ENCODE measurements at places on chromosomes 12 and 14. TPM values are rescaled to one million over a fixed set of nuclear protein-coding genes. Genes with fewer than 3 reads are reported as not detected.

The SYCP3 gene
- not detected for total RNA-seq

DNA sequence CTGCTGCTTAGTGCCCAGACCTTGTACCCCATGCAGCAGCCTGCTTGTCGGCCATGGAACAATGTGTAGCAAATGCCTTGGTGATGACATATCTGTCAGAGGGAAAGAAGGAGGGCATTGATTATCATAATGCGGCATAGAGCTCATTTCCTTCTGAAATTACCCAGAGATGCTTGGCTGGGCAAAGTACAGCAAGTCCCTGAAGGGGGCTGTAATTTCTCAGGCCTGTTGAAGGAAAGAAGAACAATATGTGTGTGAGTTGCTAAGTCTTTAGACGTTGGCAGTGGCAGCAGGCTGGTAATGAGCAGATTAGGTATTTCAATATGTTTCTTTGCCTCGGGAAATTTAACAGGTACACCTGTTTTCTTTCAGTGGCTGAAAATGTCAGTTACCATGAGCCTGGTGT is 128.6 kb downstream of the CRADD start:
- no peaks in the 10 kb centered on the region for H3K36me3 ChIP-seq
- no peak for DNase-seq
- H3K4me3 ChIP-seq: no peak overlapping the region
- H3K27ac ChIP-seq: no peak overlapping the region

DNA sequence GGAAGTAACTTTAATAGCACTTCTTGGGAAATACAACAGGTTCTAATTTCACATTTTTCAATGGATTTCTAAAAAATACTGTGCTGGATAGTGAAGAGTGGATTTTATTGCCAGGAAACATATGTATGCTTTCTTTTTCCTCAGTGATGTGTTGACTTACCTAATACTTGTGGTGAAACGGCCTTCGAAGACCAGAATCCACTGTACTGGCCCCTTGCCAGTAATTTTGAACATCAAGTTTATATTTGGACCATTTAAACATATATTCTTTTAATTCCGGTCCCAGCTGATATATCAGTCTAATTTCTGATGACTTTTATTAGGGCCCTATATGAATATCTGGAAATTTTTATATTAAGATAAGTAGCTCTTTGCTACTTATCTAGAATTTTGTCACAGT is 1.8 kb downstream of the MSRB3 start:
- DNase-seq: no peak
- no peaks in the 10 kb centered on the region for H3K4me1 ChIP-seq
- no peaks in the 10 kb centered on the region for H3K36me3 ChIP-seq
- H3K4me3 ChIP-seq: no peak overlapping the region

GRCh38 chr12:58537278-58537677 is 383.0 kb downstream of the LRIG3 start:
- H3K27me3 ChIP-seq: no peaks in the 10 kb centered on the region
- no peak for DNase-seq
- no peaks in the 10 kb centered on the region for H3K36me3 ChIP-seq
- no peak overlapping the region for H3K4me3 ChIP-seq
- no peaks in the 10 kb centered on the region for H3K4me1 ChIP-seq
- H3K27ac ChIP-seq: no peak overlapping the region

GRCh38 chr12:92075425-92075914 is 70.2 kb downstream of the BTG1 start:
- H3K4me3 ChIP-seq: no peak overlapping the region
- no peak overlapping the region for H3K27ac ChIP-seq
- no peak for DNase-seq
- H3K4me1 ChIP-seq: no peaks in the 10 kb centered on the region
- H3K36me3 ChIP-seq: no peaks in the 10 kb centered on the region

GRCh38 chr12:52317468-52318052 is 3.6 kb downstream of the KRT83 start:
- no peaks in the 10 kb centered on the region for H3K27me3 ChIP-seq
- DNase-seq: no peak
- H3K4me3 ChIP-seq: no peak overlapping the region
- no peaks in the 10 kb centered on the region for H3K4me1 ChIP-seq
- no peaks in the 10 kb centered on the region for H3K36me3 ChIP-seq

GRCh38 chr12:127121494-127122084 is 1145.4 kb upstream of the TMEM132C start:
- no peak for DNase-seq
- no peaks in the 10 kb centered on the region for H3K4me1 ChIP-seq
- no peaks in the 10 kb centered on the region for H3K36me3 ChIP-seq
- H3K27me3 ChIP-seq: no peaks in the 10 kb centered on the region

GRCh38 chr12:120301962-120302815 is at the start of gene SIRT4:
Gene SIRT4, plus strand, starts transcription at chr12:120302321. Its CDS starts 1,241 bp downstream, at chr12:120303562.
- peak; percentile 86 for DNase-seq
- no peaks in the 10 kb centered on the region for H3K27me3 ChIP-seq
- H3K36me3 ChIP-seq: no peaks in the 10 kb centered on the region
- no peaks in the 10 kb centered on the region for H3K4me1 ChIP-seq

The RASAL1 gene
- 0.10 TPM for total RNA-seq

DNA sequence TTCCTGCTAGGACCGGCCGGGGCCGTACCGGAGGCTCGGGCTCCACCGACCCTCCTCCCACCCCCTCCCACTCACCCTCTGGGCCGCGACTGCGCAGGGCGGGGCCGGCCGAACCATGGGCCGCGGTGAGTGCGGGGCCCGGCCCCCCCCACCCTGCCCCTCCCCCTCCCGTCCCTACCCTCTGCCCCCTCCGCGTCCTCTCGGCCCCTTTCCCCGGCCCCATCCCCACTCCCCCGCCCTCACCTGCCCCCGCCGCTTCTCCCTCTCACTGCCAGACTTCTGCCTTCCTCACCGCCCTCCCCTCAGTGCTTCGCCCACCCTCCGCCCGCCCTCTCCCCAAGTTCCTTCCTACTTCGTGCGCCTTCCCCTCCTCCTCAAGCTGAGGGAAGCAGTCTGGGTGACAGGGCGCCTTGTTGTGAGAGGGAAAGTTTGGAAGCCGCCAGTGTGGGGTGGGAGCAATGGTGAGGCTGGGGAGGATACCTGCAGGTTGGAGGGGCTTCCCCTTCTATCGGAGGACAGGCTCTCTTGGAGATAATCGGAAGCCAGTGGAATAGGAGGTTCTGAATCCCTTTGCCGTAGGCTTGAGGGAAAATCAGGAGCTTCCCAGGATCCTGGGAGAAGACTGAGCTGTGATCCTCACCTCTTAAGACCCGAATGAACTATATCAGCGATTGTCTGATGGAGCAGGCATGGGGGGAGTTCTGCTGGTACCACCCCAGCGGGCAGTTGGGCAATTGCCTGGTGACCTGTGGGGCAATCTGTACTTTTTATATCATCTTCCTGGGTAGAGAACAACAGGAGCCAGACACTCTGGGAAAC is 472 bp downstream of the MBD6 start:
- peak overlapping the region; percentile 98 for H3K27ac ChIP-seq
- DNase-seq: peak; percentile 73
- peaks cover 32% of the 10 kb centered on the region for H3K4me1 ChIP-seq
- no peaks in the 10 kb centered on the region for H3K27me3 ChIP-seq
- peak overlapping the region; percentile 76 for H3K4me3 ChIP-seq

GRCh38 chr12:16524378-16524777 is 81.6 kb downstream of the LMO3 start:
- no peaks in the 10 kb centered on the region for H3K27me3 ChIP-seq
- H3K36me3 ChIP-seq: no peaks in the 10 kb centered on the region
- no peak overlapping the region for H3K27ac ChIP-seq
- no peak overlapping the region for H3K4me3 ChIP-seq
- no peaks in the 10 kb centered on the region for H3K4me1 ChIP-seq
